ENCODE measurements at places on chromosomes 5 and 9. TPM values are rescaled to one million over a fixed set of nuclear protein-coding genes. Genes with fewer than 3 reads are reported as not detected.

DNA sequence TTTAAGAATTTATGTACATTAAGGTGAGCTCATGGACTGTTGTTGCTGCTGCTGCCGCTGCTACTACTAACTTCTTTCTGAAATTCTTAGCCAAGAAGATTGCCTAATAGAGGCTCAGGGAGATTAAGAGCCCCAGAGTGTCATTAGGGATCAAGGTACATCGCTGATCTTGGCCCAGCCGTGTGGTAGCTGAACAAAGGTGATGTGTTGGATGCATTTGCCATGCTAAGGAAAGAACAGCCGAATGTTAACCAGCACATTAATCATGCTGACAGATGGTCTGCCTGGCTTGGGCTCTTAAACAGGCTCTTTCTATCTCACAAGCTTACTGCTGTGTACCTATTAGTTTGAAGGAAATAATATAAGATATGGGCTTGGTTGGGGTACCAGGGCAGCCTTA lies 137.1 kb downstream of the KCTD16 start:
- DNase-seq, result no peak

DNA sequence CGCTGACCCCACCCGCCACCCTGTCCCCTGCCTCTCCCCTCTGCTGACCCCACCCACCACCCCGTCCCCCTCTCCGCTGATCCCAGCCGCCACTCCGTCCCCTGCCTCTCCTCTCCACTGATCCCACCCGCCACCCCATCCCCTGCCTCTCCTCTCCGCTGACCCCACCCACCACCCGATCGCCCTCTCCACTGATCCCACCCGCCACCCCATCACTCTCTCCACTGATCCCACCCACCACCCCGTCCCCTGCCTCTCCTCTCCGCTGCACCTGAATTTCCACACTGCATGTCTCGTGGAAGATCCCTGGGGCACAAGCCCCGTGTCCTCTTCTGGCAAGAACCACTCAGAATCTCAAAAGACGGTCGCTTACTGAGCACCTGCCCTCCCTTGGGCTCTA lies 53.4 kb upstream of the OLFM1 start:
- no peak for DNase-seq

DNA sequence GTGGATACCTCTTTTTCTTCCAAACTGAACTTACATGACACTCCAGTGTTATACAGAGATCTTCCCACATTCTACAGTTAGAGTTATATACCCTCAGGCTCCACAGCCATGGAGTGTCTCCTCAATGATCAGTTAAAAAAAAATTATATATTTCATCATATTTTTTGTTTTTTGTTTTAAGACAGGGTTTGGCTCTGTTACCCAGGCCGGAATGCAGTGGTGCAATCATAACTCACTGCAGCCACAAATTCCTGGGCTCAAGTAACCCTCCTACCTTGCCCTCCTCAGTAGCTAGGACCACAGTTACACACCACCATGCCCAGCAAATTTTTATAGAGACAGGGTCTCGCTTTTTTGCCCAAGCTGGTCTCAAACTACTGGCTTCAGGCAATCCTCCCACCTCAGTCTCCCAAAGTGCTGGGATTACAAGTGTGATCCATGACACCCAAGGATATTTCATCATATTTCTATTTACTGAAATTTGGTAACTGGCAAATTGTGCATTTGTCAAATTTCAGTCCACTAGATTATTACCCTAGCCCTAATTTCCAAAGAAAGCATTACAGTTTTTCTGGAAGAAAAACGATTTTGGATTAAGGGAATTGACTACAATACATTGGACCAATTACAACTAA lies 18.1 kb upstream of the SCAI start:
- no peak for DNase-seq

Gene C9orf152
- not detected for total RNA-seq

Gene ZNF483
- total RNA-seq, result 0.96 TPM

DNA sequence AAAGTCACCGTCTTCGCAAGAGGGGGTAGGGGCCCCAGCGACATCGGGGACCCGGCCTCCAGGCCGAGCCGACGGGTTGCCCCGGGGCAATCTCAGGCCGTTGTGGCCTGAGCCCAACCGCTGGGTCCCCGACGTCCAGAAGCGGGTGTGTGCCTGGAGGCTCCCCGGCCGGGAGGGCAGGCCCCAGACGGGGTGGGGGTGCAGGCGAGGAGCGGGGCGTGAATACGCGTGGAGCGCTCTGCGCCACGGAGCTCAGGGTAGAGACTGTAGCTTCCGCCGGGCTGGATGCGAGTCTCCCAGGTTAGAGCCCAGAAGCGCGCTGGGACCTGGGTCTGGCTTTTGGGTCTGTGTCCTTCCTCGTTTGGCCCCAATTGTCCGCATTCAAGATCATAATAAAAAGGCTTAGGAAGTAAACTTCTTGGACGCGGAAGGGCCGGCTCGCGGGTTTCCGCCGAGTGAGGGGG lies 3.5 kb downstream of the BARX1 start:
- DNase-seq, result no peak

GRCh38 chr9:69675563-69675962 lies 3.4 kb upstream of the APBA1 start:
- no peak for DNase-seq

GRCh38 chr5:4099386-4099785 lies 503.8 kb downstream of the IRX1 start:
- no peak for DNase-seq

Gene FOXD4L5
- total RNA-seq, result not detected

Gene CARD9
- 2.7 TPM for total RNA-seq

DNA sequence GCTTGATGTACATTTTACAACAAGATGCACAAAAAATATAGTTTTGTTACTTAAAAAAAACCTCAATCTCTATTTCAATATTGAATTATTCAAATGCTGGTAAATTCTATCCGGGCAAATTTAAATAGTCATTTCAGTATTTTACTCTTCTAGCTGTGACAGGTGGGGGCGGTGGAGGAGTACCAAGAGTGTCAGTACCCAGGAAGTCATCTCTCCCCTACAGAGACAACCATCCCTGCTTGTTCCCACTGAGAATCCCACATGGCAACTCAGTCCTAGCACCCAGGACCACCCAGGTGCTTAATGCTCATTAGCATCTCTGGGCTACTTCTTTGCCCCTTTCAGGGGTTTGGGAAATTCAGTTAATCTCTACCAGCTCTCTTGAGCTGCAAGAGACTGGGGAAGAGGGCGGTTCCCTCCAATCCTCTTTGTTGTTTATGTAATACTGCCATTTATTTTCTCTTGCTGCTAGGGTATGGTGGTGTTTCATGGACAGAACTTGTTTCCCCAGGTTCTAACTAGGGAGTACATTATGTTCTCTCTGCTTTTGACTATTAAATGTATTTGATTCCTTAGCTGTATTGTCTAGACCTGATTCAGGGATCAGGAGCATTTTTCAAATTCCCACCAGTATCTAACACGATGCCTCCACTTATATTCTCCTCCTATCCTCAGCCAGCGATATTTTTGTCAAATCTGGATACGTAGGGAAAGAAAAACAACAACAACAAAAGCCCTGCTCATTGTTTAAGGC lies 122.5 kb downstream of the CDH18 start:
- no peak for DNase-seq

DNA sequence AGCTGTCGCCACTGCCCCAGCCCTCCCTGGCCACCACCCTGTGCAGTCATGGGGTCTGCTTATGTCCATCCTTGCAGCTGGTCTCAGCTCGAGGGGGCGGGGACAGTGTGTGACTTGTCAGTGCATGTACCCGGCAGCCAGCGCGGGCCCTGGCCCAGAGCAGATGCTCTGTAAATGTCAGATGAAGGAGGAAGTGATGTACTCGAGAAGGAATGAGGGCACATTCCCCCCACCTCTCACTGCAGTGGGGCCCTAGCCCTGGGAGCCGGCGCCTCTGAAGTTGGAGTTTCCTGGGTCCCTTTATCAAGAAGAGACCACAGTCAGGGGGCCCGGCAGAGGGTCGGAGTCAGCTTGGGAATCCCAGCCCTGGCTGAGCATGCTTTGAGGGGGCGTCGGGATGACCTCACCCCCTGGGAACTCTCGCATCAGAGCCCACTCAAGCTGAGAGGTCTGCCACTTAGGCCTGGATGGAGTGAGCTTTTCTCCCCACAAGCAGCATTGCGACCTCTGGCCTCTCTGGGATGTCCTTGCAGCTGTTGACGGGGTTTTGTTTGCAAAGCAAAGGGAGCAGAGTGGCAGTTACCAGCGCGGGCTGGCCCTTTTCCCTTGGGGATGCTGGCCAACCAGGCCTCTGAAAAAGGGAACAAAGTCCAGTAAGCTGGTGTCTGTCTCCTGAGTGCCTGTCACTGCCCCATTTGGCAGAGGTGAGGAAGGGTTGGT lies 19.0 kb downstream of the NEURL1B start:
- no peak for DNase-seq

DNA sequence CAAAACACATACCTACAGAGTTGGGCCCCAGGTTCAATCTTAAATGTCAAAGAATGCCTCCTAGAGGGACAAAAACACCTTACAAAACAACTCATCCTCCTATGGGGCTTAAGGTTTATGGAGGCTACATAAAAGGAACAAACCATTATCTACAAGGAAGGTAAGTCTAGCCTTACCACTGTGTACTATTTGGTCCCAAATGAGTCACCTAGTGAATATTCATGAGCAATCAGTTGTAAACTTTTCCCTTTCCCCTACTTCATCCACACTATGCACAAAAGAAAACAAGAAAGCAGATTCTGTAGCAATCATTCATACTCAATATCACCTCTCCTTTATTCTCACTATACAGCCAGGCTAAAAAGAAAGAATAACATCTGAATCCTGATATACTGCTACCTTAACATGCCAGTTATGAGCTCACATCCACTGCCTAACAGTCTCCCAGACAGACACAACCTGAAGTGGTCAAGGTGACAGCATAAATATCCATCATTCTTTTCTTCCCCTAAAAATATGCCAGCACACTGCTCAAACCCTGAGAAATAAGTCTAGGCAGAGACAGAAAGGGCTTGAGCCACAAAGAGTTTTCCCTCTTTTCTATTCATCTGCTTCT lies 6.2 kb downstream of the OXCT1 start:
- no peak for DNase-seq

- no peak for DNase-seq
Observed at GRCh38 chr5:138737494-138738265, 15.5 kb upstream of the CTNNA1 start.

DNA sequence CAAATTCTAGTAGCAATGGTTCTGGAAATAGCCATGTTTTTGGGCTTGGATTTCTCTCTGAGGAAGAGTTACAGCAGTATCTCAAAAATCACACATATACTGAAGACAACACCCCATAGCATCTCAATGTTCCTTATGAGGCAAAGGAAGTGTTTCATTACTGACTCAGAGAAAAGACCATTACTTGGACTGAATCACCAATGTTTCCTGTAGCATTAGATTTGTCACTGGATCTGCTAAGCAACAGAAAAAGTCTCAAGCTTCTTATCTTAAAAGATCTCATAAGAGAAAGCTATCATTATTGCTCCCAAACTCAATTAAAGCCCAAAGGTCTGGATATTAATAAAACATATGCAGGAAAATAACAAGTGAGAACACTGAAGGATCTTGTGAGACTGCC lies 272.4 kb downstream of the ADAMTS6 start:
- peak; percentile 14 for DNase-seq

Gene PCA3
- total RNA-seq, result not detected

DNA sequence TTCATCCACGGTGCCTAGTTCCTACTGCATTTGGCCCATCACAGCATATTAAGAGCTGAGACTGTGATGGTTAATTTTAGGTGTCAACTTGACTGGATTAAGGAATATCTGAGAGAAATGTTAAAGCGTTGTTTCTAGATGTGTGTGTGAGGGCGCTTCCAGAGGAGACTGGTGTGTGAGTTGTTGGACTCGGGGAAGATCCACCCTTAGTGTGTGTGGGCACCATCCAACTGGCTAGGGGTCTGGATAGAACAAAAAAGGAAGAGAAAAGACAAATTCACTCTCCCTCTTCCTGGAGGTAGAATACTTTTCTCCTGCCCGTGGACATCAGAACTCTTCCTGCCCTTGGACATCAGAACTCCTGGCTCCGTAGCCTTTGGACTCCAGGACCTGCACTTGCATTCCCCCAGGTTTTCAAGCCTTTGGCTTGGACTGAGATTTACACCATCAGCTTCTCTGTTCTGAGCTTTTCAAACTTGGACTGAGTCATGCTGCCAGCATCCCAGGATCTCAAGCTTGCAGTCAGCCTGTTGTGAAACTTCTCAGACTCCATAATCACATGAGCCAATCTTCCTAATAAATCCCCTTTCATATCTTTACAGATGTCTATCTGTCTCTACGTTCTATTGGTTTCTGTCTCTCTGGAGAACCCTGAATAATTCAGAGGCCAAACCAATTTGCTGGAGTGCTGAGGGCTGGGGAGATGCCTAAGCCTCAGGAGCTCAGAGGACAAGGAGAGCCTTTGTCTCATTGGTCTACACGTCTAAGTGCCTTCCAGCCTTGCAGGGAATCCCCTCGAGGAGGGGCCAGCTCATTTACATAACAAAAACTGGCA lies 164.5 kb downstream of the DCP2 start:
- DNase-seq, result no peak

Gene PCDHB13
- 0.93 TPM for total RNA-seq

GRCh38 chr9:112061152-112061740 lies 113.9 kb downstream of the SUSD1 start:
- peak; percentile 81 for DNase-seq

All from Caki2 (cell line).